ENCODE measurements at places on chromosomes 11 and 22.

DNA sequence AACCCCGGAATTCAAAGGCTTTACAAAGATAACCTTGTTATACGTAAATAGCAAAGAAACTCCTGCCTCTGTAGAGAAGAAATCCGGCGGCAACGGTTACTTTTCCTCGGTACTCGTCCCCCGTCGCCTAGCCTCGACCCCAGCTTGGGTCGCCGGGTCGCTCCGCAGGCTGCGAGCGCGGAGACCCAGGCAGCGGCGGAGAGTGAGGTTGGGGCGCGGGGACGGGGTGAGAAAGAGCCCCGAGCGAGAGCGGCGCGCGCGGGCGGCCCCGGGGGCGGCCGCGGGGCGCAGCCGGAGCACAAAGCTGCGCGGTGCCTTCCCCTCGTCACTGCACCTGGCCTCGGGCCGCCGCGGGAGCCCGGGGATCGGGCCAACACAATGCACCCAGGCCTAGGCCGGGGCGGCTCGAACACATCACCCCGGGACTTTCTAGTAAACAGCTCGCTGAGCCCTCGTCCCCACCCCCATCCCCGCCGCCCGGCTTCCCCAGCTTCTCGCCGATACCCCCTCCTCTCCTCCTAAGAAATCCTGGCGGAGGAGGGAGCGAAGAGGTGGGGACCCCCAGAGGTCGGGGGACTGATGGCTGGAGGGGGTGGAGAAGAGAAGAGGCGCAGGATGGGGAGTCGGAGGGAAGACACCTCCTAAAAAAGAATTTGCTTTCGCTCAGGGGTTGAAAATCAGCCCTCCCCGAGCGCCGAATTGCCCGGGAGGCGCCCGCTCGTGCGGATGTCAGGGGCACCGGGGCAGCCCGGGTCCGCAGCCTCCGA, 845 bp downstream of the MPPED2 start:
- no peak for DNase-seq

- DNase-seq = no peak
Observed at GRCh38 chr22:43507235-43507634, 95.4 kb downstream of the MPPED1 start.

- no peak for DNase-seq
Observed at GRCh38 chr11:107783121-107783520, 71.3 kb upstream of the SLN start.

DNA sequence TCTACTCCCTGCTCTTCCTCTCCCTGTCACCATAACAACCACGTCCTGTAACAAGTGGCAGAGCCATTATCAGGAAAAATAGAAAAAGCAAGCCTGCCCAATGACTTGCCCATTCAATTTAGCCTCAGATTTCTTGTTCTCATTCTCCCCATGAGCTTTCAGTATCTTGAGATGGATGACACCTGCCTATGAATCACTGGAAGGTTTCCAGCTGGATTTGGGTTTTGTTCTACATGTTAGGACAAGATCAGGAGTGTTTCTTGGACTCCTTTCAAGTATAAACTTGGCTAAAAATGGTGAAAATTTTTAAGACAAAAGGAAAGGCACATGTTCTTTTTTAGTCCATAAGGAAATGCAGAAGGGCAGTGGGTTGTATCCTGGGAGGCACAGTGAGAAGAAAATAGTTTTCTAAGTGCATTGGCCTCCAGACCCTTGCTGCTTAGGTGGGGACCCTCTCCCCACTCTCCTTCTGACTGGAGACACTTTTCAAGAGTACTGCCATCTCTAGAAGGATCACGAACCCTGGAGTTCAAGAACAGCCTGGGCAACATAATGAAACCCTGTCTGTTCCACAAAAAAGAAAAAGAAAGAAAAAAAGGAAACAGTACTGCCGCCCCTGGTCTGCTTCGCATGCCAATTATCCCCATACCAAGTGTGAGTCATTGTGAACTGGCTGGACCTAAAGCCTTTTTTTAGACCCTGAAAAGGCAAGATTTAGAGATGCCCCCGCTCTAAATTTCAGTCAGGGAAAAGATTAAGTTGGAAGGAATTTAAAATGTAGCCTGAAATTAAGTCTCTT, 51.0 kb downstream of the MTNR1B start:
- peak; percentile 85 for DNase-seq

- no peak for DNase-seq
Observed at GRCh38 chr11:102469196-102469821, 16.7 kb upstream of the TMEM123 start.

DNA sequence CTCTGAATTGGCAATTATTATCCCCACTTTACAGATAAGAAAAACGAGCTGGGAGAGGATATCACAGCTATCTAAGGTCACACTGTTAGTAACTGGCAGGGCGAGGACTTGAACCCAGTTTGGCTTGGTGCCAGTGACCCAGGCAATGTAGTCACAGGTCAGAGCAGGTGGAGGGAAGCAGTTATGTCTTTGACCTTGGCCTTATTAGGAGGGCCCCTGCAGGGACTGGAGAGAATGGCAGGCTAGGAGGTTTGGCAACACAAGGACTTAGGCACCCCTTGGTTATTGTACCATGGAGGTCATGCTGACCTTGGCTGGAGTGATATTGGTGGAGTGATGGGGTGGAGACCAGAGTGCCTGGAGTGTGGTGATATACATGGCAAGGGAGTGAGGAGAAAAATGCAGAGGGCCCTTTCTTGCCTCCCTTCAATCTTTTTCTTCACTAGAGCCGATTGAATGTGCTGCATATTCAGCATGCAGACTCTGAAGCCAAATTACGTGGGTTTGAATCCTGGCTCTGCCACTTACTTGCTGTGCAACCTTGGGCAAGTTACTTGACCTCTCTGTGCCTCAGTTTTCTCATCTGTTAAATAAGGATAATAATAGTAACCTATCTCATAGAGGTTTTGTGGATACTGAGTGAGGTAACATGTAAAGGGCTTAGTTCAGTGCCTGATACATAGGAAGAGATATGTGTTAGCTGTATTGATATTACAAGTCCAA, 92.7 kb upstream of the TBCEL start:
- no peak for DNase-seq

DNA sequence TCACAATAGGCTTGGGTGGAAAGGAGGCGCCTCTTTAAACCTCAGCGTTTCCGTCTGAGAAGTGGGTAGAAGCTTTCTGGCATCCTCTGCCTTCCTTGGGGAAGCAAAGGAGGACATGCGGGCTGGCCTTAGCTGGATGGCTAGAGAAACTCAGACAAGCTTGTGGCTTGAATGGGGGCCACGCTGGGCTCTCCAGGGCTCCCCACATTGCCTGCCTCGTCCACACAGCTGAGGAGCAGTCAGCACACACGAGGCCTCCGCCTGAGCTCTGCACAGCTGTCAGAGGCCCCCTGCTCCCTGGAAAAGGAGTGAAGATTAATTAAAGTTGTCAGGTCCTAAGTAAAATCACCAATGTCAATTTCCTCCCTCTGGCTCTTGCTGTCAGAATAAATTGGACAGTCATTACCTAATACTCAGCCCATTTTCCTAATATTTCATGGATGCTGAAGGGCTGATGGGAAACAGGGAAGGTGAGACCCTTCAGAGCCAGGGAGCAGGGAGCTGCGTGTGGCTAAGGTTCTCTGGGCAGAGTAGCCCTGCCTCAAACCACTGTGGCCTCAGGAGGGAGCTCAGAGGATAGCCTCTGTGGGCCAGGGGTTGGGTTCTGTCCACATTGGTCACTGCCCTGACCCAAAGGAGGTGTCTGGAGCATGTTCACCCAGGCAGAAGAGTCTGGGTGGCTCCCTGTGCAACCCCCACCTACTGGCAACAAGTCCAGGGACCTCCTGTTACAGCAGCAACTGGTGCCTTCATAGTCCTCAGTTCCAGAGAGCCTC, 118.3 kb upstream of the CD82 start:
- DNase-seq = no peak

DNA sequence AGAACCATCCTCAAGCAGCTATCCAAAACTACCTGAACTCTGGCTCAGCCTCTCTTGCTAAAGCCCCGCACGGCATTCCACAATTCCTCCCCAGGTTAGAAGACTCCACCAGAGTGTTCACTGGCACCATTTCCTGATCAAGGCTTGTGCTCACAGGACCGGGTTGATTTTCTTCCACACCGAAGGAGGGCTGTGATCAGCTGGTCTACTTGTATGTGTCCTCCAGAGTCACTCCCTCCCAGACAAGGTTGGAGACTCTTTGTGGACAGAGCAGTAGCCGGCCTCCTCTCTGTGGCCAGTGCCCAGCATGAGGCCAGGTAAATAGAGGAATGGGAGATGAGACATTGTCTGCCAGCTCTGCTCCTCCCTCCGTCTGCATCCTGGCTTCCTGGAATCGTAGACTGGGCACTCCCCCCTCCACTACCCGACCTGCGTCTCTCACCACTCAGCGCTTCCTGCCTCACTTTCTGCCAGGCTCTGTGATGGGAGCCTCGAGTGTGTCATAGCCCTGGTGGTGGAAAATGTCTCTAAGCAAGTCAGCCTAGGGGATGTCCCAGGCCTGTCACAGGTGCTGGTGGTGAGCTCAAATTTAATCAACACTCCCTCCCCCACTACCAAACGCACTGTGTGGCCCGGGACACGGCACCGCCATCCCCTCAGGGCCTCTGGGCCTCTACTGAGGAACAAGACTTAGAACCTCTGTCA, 12.5 kb upstream of the TMPRSS6 start:
- peak; percentile 49 for DNase-seq

GRCh38 chr22:45273452-45274075, 11.2 kb upstream of the UPK3A start:
- DNase-seq = no peak

DNA sequence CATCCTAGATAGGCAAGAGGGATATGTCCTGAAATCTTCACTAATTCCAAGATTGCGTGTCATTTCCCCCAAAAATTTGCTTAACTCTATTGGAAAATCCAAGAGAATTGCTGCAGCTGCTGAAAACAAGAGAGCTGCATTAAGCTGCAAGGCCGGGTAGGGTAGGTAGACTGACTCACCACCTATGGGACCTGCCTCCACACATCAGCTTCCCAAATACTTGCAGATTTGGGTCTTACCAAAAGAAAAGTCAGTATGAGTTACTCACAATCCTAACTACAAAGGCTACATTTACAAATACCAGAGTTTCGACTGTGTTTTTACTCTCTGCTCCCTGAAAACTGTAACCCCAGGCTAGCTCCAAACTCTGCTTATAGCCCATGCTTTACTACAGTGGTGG, 142.5 kb upstream of the TEAD1 start:
- DNase-seq = no peak

- no peak for DNase-seq
Observed at GRCh38 chr22:20451920-20452319, 14.3 kb upstream of the SCARF2 start.

DNA sequence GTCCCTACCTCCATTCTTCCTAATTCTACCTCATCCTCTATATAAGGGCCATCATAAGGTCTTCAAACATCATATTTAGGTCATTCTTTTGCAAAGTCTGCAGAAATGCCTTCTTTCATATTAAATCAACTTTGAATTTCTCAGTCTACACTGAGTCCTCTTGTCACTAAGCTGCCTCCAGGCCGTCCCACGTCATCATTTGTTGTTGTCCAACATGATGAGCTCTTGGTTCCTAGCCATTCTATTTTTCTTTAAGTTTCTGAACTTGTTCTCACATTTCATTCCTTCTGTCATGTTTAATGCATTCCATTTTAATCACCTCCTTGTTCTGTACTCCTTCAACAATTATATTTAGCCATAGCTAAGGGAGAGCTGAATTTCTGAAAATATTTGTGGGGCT, 59.2 kb upstream of the PGR start:
- DNase-seq = no peak

- peak; percentile 7 for DNase-seq
Observed at GRCh38 chr22:48607901-48608662, 1219.6 kb downstream of the BRD1 start.

DNA sequence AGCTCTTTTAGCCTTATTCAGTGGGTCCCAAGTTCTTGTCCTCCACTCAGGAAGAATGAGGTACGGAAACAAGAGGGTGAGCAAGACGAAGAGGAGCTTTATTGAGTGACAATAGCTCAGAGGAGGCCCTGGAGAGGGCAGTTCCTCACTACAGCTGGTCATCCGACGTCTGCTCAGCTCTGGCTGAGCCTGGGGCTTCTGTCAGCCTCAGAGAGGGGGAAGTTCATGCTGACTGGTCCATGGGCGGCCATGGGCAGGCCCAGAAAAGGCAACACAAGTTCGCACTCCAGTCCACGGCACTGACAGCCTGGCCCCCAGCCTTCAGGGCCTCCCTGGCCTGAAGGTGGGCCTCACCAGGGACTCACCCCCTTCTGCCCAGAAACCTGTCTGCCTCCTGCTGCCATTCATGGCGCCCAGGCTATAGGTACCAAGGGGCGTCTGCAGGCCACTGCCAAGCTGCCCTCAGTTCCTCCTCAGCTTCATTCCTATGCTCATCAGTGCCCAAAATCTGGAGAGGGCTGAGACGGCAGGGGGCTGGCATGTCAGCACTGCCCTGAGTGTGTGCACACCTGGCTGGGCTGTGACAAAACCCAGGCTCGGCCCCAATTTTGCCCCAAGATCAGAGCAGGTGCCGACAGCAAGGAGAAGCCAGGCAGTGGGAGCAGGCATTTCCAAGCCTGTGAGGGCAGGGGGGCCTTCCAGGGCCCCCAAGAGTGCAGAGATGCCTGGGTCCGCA, 21.7 kb upstream of the KIAA0930 start:
- no peak for DNase-seq

DNA sequence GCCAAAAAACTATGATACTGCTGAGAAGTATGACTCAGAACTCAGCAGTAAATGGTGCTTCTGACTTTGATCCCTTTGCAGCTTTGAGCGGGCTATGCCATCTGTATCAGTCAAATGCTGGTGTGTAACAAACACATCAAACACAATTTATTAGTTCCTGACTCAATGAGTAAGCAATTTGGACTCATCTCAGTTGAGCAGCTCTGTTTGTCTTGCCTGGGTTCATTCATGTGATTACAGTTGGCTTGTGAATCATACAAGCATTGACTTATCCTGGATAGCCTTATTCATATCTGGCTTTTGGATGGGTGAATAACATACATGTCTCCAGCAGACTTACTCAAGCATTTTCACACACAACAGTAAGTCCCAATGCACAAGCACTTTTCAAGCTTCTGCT, 858.8 kb downstream of the METTL15 start:
- peak; percentile 16 for DNase-seq

DNA sequence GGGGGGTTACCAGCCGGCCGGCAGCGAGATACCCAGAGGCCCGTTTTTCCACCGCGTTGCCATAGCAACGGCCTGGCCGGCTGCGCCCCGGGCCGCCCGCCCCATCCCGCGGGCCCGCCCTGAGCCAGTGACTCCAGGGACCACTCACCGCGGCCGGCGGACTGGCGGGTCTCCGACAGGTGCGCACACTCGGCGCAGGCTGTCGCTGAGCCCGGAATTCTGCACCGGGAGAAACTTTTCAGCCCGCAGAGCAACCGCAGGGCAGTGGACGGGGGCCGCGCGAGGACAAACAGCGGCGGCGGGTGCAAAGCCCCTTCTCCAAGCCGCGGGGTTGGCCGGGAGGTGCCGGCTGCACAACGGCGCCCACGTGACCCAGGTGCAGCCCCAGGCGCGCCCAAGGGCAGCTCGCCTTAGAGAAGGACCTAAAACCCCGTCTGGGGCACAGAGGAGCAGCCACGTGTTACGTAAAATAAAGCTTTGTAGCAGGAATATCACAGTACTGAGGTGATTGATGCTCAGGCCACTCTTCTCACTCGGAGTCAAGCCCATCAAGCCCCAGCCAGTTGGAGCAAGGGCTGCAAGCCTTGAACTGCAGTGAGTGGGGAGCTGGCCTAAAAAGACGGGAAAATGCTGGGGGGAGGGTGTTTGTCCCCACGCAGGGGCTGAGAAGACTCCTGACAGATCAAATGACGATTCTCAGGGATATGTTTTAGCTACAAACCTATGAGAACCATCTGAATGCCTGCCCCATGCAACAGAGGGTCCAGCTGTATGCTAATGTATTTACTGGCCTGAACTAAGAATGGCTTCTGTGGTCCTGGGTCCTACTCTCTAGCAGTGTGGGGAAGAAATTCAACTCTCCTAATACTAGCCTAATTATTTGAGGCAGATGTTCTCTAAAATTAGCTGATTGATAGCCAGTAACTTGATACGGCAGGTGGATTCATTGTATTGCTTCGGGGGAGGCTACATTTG, at the start of gene STK33:
Gene STK33, minus strand, starts transcription at position 294 of the 975 bp plus-strand sequence. CDS start 119,323 bp downstream, outside the sequence.
- DNase-seq = no peak
